ENCODE measurements at places on chromosomes 16 and 17.

DNA sequence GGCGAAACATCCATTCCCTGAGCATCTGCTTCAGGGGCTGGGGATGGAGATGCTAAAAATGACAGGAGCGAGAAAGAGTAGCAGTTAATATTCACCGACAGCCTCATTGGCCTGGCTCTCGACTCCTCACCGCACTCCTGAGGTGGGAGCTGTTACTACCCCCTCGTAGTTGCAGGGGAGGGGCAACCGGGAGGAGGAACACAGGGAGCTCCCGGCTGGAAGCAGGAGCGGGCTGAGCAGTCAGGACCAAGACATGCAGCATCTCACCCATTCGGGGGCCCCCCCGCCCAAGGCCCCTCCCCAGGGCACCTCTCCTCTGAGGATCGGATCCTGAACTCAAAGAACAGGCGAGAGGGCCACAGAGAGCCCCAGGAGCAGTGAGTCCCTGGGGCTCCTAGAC is 4.5 kb upstream of the ACSF3 start:
- H3K36me3 ChIP-seq, result no peaks in the 10 kb centered on the region
- H3K27ac ChIP-seq, result no peak overlapping the region
- H3K27me3 ChIP-seq, result peaks cover 21% of the 10 kb centered on the region
- no peak for DNase-seq
- H3K4me1 ChIP-seq, result peaks cover 9% of the 10 kb centered on the region
- no peak overlapping the region for H3K4me3 ChIP-seq

GRCh38 chr17:27622986-27623385 is 8.0 kb upstream of the LGALS9 start:
- H3K4me3 ChIP-seq, result no peak overlapping the region
- no peaks in the 10 kb centered on the region for H3K36me3 ChIP-seq
- no peaks in the 10 kb centered on the region for H3K4me1 ChIP-seq
- H3K27ac ChIP-seq, result no peak overlapping the region

DNA sequence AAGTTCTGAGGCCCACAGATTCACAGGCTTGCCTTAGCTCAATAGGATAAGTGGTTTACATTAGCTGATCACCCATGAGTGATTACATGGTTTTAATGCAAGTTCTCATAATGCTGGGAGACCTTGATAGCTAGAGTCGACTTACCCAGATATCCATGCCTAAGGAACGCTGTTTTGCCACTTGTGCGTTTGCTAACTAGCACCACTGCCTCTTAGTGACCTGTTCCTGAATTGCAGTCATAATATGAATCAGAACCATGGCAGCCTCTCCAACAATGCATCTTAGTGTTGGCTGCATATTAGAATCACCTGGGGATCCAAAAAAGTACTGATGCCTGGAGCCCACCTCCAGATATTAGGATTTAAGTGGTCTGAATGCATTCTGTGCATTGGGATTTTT is 251.1 kb upstream of the CDH5 start:
- no peak overlapping the region for H3K27ac ChIP-seq
- DNase-seq, result no peak
- no peaks in the 10 kb centered on the region for H3K4me1 ChIP-seq
- no peak overlapping the region for H3K4me3 ChIP-seq

DNA sequence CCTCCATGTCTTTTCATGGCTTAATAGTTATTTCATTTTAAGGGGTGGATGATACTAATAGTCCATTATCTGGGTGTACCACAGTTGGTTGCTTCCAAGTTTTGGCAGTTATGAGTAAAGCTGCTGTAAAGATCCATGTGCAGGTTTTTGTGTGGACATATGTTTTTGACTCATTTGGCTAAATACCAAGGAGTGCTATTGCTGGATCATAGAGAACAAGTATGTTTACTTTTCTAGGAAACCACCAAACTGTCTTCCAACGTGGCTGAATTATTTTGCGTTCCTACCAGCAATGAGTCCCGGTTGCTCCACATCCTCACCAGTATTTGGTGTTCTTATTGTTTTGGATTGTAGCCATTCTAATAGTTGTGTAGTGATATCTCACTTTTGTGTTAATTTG is 181.9 kb downstream of the SPECC1 start:
- no peaks in the 10 kb centered on the region for H3K27me3 ChIP-seq
- no peaks in the 10 kb centered on the region for H3K4me1 ChIP-seq
- H3K36me3 ChIP-seq, result no peaks in the 10 kb centered on the region
- H3K27ac ChIP-seq, result no peak overlapping the region

GRCh38 chr16:56697456-56698155 is 15.3 kb downstream of the MT1X start:
- H3K27me3 ChIP-seq, result no peaks in the 10 kb centered on the region
- H3K36me3 ChIP-seq, result no peaks in the 10 kb centered on the region
- no peak overlapping the region for H3K4me3 ChIP-seq
- no peak overlapping the region for H3K27ac ChIP-seq

DNA sequence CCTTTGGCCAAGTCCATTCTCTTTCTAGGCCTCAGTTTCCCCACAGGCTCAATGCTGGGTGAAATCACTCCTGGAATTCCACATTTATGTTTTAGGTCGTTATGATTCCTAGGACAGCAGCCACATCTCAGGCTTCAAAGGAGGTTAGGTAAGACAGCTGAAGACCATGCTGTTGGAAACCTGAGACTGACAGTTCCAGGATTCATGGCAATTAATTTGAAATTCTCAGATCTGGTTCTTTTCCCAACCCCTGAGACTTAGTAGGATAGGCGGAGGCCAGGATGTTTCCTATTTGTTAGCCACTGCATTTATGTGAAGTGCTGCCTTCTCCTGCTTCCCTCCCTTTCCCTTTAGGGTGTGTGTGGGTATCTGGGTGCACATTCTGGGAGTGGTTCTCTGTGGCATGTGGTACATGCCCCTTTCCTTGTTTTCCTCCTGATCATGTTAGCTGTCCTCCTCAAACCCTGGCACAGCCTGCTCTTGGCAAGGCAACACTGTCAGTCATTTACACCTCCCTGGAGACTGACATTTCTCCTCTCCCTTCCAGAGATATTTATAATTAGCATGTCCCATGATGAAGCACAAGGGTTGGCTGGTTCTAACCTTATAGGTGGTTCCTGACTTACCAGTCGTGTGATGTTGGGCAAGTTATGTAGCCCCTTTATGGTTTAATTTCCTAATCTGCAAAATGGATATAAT is 91.4 kb upstream of the SALL1 start:
- H3K4me3 ChIP-seq, result no peak overlapping the region
- peaks cover 4% of the 10 kb centered on the region for H3K27me3 ChIP-seq
- H3K4me1 ChIP-seq, result no peaks in the 10 kb centered on the region
- H3K27ac ChIP-seq, result no peak overlapping the region

- H3K27ac ChIP-seq, result peak overlapping the region; percentile 22
- H3K4me1 ChIP-seq, result peaks cover 11% of the 10 kb centered on the region
- H3K4me3 ChIP-seq, result no peak overlapping the region
- H3K27me3 ChIP-seq, result no peaks in the 10 kb centered on the region
These were observed 103.9 kb downstream of the OR1D5 start for GRCh38 chr17:2959371-2960130.

DNA sequence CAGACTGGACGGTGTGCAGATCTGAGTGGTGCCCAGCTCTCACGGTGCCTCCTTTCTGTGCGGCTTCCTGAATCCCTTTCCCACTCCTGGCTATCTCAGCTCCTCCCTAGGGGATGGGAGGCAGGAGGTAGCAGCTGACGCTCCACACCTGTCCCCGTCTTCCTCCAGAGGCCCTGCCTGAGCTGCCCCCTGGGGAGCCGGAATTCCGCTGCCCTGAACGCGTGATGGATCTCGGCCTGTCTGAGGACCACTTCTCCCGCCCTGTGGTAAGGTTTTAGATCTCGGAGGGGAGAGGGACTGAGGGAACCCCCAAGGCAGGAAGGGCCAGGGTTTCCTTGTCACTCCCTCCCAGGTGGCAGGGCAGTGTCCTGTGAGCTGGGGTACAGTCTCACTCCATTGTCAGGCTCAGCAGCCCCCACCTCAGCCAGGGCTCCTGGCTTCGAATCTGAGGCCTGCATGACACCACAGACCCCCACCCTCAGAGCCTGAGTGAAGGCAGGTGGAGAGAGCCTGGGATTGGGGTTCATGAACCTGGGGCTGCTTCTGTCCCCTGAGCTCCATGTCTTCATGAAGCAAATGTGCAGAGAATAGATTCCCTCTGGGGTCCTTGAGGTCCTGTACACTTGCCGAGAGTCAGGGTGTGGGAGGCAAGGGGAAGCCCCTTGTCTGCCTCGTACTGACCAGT is 6.6 kb downstream of the DEF8 start:
- H3K36me3 ChIP-seq, result peaks cover 23% of the 10 kb centered on the region
- H3K27me3 ChIP-seq, result no peaks in the 10 kb centered on the region
- no peak for DNase-seq
- no peak overlapping the region for H3K4me3 ChIP-seq
- H3K4me1 ChIP-seq, result peaks cover 1% of the 10 kb centered on the region
- H3K27ac ChIP-seq, result no peak overlapping the region

GRCh38 chr16:85291302-85292148 is 179.3 kb upstream of the CIBAR2 start:
- DNase-seq, result no peak
- no peak overlapping the region for H3K4me3 ChIP-seq
- no peak overlapping the region for H3K27ac ChIP-seq
- no peaks in the 10 kb centered on the region for H3K4me1 ChIP-seq
- no peaks in the 10 kb centered on the region for H3K27me3 ChIP-seq
- no peaks in the 10 kb centered on the region for H3K36me3 ChIP-seq

- DNase-seq, result peak; percentile 21
- H3K36me3 ChIP-seq, result no peaks in the 10 kb centered on the region
- no peaks in the 10 kb centered on the region for H3K27me3 ChIP-seq
- peak overlapping the region; percentile 92 for H3K27ac ChIP-seq
- peaks cover 5% of the 10 kb centered on the region for H3K4me1 ChIP-seq
These were observed 633 bp downstream of the TBC1D16 start for GRCh38 chr17:80034791-80035686.

- no peak overlapping the region for H3K27ac ChIP-seq
- peaks cover 7% of the 10 kb centered on the region for H3K4me1 ChIP-seq
- peaks cover 17% of the 10 kb centered on the region for H3K36me3 ChIP-seq
These were observed 113.9 kb downstream of the VPS53 start for GRCh38 chr17:600576-601243.

- DNase-seq, result no peak
- H3K4me1 ChIP-seq, result peaks cover 69% of the 10 kb centered on the region
- H3K4me3 ChIP-seq, result no peak overlapping the region
- H3K27ac ChIP-seq, result no peak overlapping the region
These were observed 5.8 kb downstream of the TOM1L2 start for GRCh38 chr17:17966399-17966798.

GRCh38 chr16:6153901-6154300 is 1056.3 kb upstream of the EEF2KMT start:
- H3K4me3 ChIP-seq, result no peak overlapping the region
- H3K4me1 ChIP-seq, result no peaks in the 10 kb centered on the region

- DNase-seq, result no peak
- peak overlapping the region; percentile 95 for H3K4me3 ChIP-seq
- H3K36me3 ChIP-seq, result no peaks in the 10 kb centered on the region
- H3K27me3 ChIP-seq, result no peaks in the 10 kb centered on the region
- peak overlapping the region; percentile 89 for H3K27ac ChIP-seq
These were observed 589 bp downstream of the XYLT2 start for GRCh38 chr17:50346313-50347116.

GRCh38 chr16:64242492-64242891 is 879.4 kb downstream of the CDH11 start:
- no peak overlapping the region for H3K27ac ChIP-seq
- H3K36me3 ChIP-seq, result no peaks in the 10 kb centered on the region
- H3K27me3 ChIP-seq, result no peaks in the 10 kb centered on the region
- no peak for DNase-seq
- H3K4me1 ChIP-seq, result no peaks in the 10 kb centered on the region

DNA sequence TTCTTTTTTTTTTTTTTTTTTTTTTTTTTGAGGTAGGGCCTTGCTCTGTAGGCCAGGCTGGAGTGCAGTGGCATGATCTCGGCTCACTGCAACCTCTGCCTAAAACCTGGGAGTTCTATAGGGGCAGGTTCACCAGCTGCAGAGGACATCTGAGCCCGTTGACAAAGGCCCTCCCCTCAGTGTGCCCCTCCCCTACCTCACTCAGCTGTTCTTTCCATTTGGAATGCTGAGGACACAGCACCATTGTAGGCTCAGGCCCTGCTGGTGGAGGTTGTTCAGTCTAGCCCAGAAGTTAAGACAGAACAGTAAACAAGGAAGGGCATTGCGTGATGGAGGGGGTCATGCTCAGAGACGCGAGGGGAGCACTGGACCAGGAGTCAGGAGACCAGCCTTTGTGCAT is 21.8 kb upstream of the KIF19 start:
- DNase-seq, result no peak
- peaks cover 10% of the 10 kb centered on the region for H3K4me1 ChIP-seq
- no peak overlapping the region for H3K4me3 ChIP-seq
- H3K27me3 ChIP-seq, result peaks cover 8% of the 10 kb centered on the region
- H3K27ac ChIP-seq, result no peak overlapping the region
- no peaks in the 10 kb centered on the region for H3K36me3 ChIP-seq

DNA sequence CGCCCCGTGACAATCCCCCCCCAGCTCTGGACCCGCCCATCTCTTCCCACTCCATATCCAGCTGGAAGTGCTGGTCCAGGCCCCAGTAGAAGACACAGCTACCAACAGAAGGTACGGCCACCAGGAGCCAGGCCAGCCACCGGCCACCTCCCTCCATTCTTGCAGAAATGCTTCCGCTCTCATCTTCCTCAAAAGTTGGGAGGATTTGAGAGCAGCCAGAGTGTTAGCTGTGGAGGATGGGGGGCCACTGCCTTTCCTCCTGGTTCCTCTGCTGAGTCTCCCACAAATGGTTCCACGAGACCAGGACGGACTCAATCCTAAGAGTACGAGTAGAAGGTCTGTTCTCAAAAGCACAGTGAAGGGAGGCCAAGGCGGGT is 78.3 kb downstream of the GAS7 start:
- DNase-seq, result no peak
- H3K27ac ChIP-seq, result peak overlapping the region; percentile 62
- peak overlapping the region; percentile 73 for H3K4me3 ChIP-seq
- no peaks in the 10 kb centered on the region for H3K36me3 ChIP-seq
- H3K27me3 ChIP-seq, result no peaks in the 10 kb centered on the region

GRCh38 chr17:18928628-18929125 is 23.3 kb upstream of the SLC5A10 start:
- H3K4me3 ChIP-seq, result no peak overlapping the region
- no peaks in the 10 kb centered on the region for H3K27me3 ChIP-seq
- H3K36me3 ChIP-seq, result peaks cover 32% of the 10 kb centered on the region
- no peak for DNase-seq
- peaks cover 13% of the 10 kb centered on the region for H3K4me1 ChIP-seq

GRCh38 chr17:49703557-49704277 is 4.0 kb downstream of the SLC35B1 start:
- no peaks in the 10 kb centered on the region for H3K27me3 ChIP-seq
- H3K4me3 ChIP-seq, result no peak overlapping the region
- H3K4me1 ChIP-seq, result peaks cover 56% of the 10 kb centered on the region
- H3K36me3 ChIP-seq, result peaks cover 10% of the 10 kb centered on the region

DNA sequence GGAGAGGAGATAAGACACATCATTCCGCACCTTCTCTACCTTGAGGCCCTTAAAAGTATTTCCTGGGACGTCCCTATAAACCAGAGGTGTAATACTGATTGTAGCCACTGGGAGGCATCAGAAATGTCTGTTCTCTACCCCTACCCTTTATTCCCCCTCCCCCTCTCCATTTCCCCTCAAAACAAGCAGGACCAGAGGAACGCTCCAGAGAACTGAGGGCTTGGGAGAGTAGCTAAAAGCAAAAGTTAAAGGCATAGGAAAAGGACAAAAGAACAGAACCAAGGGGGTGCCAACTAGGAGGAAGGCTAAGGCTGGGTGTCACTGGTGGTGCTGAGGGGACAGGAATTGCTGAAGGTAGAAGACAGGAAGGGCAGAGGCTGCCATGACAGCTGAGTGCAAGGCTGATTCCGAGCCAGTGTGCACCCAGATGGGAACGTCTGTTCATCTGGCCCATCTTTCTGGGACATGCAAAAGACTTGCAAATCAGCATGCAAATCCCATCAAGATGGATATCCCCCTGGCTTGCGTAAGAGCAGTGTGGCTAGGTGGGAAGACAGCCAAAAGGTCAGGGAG is 6.7 kb downstream of the CAMTA2 start:
- peak overlapping the region; percentile 88 for H3K27ac ChIP-seq
- H3K4me3 ChIP-seq, result no peak overlapping the region
- DNase-seq, result peak; percentile 71
- H3K4me1 ChIP-seq, result peaks cover 38% of the 10 kb centered on the region

Measured in naive thymus-derived CD8-positive, alpha-beta T cell (primary cell).